ENCODE measurements at places on chromosomes 1 and 21. TPM values are rescaled to one million over a fixed set of nuclear protein-coding genes. Genes with fewer than 3 reads are reported as not detected.

NHLH2 gene
- polyA plus RNA-seq, result 1.9 TPM

ANKRD13C gene
- polyA plus RNA-seq, result 12.3 TPM

TRIM63 gene
- not detected for polyA plus RNA-seq

- DNase-seq, result no peak
- no peaks in the 10 kb centered on the region for H3K4me1 ChIP-seq
- no peak overlapping the region for H3K27ac ChIP-seq
- no peak overlapping the region for H3K4me3 ChIP-seq
- H3K27me3 ChIP-seq, result peaks cover 19% of the 10 kb centered on the region
Measured at GRCh38 chr1:65799601-65800000, 6.9 kb downstream of the PDE4B start.

TRIM58 gene
- polyA plus RNA-seq, result 2.4 TPM

DNA sequence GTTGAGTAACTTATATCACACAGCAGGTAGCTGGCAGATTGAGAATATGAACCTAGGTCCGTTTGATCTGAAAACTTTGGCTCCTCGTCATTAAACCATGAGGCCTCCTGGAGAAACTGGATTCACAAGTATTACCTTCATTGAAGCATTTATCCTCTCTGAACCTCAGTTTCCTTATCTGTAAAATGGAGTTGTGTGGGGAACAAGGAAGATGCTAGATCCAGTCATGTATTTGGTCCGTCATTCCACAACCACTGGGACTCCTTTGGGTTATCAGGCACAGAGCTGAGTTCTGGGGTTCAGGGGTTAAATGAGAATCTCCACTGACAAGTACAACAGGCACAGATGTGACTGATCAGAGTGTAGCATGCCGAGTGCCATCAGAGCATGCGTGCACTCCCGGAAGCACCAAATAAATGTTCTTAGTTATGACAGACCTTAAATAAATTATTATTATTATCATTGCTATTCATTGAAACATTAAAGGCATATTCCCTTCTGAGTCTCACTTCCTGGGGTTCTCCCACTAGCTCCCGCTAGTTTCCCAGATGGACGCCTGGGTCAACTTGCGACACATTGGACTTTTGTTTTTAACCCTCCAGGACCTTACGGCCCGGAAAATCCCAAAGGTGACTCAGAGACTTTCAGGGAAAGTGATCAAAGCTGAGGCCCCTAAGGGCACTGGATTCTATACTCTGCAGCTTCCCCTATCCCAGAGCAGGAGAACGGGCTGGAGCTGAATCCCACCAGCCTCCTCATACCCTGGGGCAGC is 130.6 kb downstream of the PLPP3 start:
- no peaks in the 10 kb centered on the region for H3K27me3 ChIP-seq
- H3K36me3 ChIP-seq, result no peaks in the 10 kb centered on the region
- DNase-seq, result no peak
- H3K4me1 ChIP-seq, result peaks cover 23% of the 10 kb centered on the region
- H3K4me3 ChIP-seq, result no peak overlapping the region

Measured in GM23338 (cell line).